ENCODE measurements at places on chromosomes 12 and 14.

DNA sequence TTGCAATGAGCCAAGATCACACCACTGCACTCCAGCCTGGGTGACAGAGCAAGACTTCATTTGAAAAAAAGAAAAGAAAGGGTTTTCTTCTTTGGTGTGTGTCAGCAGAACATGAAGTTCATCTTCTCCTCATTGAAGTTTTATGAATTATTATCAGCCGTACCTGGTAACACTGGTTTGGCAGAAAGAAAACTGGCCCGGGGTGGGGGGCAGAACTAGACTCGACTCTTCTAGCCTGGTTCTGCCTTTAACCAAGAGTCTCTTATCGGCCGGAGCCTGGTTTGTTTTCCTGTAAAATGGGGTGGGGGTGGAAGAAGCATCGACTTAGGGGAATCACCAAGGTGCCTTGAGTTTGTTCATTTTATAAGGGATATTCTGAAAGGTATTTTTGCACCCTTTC, 64.1 kb downstream of the TECPR2 start:
- DNase-seq, result no peak

DNA sequence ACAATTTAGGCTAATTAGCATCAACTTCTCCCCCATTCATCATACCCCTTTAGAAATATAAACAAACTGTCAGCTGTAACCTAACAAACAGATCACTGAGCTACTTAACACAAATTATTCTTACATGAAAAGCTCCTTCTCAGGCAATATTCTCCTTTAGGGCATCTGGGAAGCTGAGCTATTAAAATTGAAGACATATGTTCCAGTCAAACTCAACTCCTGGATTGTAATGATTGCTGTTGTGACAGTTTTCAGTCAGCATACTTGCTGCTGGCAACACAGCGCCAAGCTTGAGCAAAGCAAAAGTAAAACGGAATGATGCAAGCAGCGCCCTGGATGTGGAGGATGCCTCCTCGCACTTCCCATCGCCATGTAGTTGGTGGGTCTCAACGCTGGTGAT, 82.4 kb downstream of the SLC25A21 start:
- no peak for DNase-seq

DNA sequence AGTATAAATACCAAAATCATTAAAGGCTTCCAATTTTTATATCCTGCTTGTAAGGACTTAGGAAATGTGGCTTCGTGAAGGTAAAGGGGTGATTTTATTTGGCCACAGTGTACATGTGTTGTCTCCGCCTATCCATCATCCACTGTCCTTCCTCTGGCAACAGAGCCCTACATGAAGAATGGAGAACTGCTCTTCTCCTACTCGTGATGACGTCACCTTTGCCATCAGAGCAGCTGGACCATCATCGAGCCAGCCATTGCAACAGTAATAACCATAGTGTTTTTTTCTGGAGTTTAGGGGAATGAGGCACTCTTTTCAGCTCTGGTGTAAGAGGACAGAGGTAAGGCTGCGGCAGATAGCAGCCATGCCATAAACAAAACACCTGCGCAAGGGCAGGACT, 19.2 kb downstream of the ITPR2 start:
- no peak for DNase-seq

DNA sequence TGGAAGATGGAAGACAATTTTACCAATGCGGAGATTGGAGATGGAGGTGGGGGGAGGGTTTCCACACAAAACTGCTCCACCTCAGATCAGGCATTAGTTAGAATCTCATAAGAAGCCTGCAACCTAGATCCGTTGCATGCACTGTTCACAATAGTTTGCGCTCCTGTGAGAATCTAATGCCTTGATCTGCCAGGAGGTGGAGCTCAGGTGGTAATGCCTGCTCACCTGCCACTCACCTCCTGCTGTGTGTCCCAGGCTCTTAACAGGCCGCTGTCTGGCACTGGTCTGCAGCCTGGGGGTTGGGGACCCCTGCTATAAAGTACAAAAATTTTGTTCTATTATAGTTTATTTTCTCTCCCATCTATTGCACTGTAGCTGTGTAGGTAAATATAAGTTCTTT, 84.9 kb upstream of the FOXG1 start:
- no peak for DNase-seq

DNA sequence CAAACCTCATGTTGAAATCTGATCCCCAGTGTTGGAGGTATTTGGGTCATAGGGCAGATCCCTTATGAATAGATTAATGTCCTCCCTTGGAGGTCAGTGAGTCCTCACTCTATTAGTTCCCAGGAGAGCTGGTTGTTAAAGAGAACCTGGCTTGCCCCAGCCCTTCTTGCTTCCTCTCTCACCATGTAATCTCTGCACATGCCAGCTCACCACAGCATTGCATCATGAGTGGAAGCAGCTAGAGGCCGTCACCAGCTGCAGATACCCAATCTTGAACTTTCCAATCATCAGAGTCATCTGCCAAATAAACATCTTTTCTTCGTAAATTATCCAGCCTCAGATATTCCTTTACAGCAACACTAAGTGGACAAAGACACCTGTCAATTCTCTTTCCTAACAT, 161.8 kb upstream of the IGF1 start:
- DNase-seq, result no peak
